ENCODE measurements at places on chromosomes 6 and 20.

DNA sequence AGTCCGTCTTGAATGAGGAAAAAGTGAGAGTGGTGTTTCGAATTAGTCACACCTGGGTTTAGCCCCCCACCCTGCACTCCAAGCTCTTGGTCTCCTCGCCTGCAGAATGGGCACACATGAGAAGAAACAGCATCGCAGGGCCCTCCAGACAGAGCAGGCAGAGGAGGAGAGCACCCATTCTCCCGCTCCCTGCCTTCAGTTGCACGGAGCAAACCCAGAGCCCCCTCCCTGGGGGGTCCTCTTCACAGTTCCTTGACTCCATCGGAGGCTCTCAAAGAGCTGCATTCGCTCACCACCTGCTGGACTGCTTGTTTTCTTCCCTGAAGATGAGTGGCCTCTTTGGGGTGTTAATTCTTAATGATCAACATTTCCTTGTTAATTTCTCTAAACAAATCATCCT, 5.1 kb downstream of the CST7 start:
- H3K4me3 ChIP-seq, result no peak overlapping the region
- no peak for DNase-seq
- peak overlapping the region; percentile 56 for H3K27ac ChIP-seq
- H3K36me3 ChIP-seq, result peaks cover 72% of the 10 kb centered on the region

- H3K27me3 ChIP-seq, result no peaks in the 10 kb centered on the region
- DNase-seq, result no peak
- no peak overlapping the region for H3K27ac ChIP-seq
- H3K4me1 ChIP-seq, result peaks cover 63% of the 10 kb centered on the region
These were observed 77.0 kb downstream of the ATXN1 start for GRCh38 chr6:16684195-16684689.

DNA sequence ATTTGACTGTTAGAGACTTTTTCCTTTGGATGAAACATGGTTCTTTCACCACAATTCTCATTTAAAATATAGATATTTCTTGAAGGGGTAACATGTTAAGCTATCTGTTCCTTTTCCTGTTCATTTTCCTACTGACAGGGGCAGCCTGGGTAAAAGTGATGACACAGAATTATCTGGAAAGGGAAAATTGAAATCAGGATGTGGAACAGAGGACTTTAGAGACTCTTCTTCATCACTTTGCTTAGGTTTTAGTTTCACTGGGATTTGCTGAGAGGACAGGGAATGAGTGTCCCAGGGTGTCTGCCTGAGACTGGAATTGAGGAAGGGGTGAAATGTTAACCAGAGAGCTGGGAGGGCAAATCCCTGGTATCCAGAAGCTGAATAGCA, 116.0 kb downstream of the RNF144B start:
- no peaks in the 10 kb centered on the region for H3K4me1 ChIP-seq
- DNase-seq, result no peak

GRCh38 chr6:66717801-66718200, 1010.8 kb upstream of the EYS start:
- no peaks in the 10 kb centered on the region for H3K27me3 ChIP-seq
- no peaks in the 10 kb centered on the region for H3K4me1 ChIP-seq
- H3K4me3 ChIP-seq, result no peak overlapping the region
